Astrocyte (in vitro differentiated cells and primary cell): ENCODE measurements at places on chromosomes 1 and 21. TPM values are rescaled to one million over a fixed set of nuclear protein-coding genes. Genes with fewer than 3 reads are reported as not detected.

DNA sequence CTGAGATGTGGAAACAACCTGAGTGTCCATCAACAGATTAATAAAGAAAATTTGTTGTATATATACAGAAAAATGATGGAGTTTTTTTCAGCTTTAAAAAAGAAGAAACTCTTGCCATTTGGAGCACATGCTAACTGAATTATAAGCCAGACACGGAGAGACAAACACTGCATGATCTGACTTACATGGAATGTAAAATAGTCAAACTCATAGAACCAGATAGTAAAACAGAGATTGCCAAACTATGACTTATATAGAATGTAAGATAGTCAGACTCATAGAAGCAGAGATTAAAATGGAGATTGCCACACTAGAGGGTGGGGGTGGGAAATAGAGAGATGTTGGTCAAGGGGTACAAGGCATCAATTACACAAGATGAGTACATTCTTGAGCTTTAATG lies 1786.6 kb downstream of the PLA2G4A start:
- DNase-seq: peak; percentile 10

DNA sequence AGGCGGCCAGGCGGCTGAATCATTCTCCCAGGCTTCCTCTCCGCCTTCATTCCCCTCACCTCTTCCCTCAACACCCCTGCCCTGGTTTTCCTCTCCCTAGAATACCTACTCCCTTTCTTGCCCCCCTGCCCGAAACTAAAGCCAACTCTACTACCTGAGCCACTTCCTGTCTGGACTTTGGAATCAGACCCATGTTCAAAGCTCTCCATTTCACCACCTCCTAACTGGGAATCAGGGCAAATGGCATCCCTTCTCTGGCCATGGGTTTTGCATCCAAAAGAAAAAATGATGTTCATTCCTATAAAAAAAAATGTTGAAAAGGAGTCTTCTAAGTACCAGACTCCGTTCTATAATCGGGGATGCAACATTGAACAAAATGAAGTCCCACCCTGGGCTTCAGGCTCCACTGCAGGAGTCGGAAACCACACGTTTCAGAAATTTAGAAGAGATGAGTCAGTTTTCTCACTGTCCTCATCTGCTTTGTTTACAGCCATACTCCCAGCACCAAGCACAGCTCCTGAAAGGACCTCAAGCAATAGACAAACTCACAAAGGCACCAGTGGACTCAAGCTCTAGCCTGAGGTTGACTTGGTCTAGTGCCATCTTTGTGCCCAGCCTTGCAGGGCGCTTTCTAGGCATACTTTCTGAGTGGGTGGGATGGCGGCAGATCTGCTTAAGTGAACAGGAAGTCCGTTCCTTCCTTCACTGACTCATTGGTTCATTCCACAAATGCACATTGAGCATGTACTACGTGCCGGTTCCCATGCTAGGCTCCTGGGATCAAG lies 176.2 kb downstream of the IGSF21 start:
- DNase-seq: no peak

DNA sequence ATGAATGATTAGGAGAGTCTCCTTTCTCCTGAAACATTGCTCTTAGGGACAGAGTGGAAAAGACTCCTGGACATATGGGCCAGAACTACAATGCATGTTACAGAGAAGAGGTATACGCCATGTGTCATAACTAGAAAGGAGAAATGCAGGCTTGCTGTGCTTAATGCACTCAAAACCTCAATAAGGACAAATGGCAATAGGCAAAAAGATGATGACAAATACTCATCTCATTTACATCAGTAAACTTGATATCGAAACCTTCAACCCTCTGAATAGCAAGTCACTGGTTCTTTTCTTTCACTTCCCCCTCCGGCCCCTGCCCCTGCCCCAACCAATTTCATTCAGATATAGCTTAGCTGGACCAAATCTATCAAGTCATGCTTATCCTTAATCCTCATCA lies 1.9 kb upstream of the GPR88 start:
- no peak for DNase-seq

GRCh38 chr1:189220750-189221149 lies 1256.9 kb downstream of the BRINP3 start:
- no peak for DNase-seq

TIAM1 gene
- total RNA-seq: 17.0 and 17.8 TPM in 2 replicates
